ENCODE measurements at places on chromosomes 16 and 17. TPM values are rescaled to one million over a fixed set of nuclear protein-coding genes. Genes with fewer than 3 reads are reported as not detected.

- peaks cover 6% of the 10 kb centered on the region for H3K4me1 ChIP-seq
- no peaks in the 10 kb centered on the region for H3K27me3 ChIP-seq
- no peaks in the 10 kb centered on the region for H3K36me3 ChIP-seq
Observed at GRCh38 chr17:77317091-77317750, 176.5 kb downstream of the SEC14L1 start.

Gene BHLHA9
- total RNA-seq, result not detected

DNA sequence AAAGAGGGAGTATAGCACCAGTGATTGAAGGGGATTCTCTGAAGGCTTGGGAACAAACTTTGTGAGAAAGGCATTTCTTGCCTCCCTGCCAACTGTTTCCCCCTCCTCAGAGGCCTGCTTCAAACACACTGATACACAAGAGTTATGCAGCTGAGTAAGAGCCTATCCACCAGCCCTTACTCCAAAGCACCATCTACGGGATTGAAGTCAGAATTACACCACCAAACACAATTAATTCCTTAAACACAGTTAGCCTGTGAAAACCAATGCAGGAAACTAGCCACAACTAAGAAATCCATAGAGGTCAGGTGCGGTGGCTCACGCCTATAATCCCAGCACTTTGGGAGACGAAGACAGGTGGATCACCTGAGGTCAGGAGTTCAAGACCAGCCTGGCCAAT, 138.3 kb downstream of the SHCBP1 start:
- H3K4me3 ChIP-seq, result no peak overlapping the region
- H3K36me3 ChIP-seq, result peaks cover 8% of the 10 kb centered on the region
- no peak overlapping the region for H3K27ac ChIP-seq
- H3K4me1 ChIP-seq, result no peaks in the 10 kb centered on the region
- DNase-seq, result no peak

GRCh38 chr17:28900986-28901726, 1.7 kb downstream of the DHRS13 start:
- H3K27me3 ChIP-seq, result no peaks in the 10 kb centered on the region
- peak overlapping the region; percentile 93 for H3K4me3 ChIP-seq
- peak overlapping the region; percentile 65 for H3K27ac ChIP-seq
- H3K36me3 ChIP-seq, result no peaks in the 10 kb centered on the region
- H3K4me1 ChIP-seq, result peaks cover 45% of the 10 kb centered on the region

Gene NPIPA2
- not detected for total RNA-seq

DNA sequence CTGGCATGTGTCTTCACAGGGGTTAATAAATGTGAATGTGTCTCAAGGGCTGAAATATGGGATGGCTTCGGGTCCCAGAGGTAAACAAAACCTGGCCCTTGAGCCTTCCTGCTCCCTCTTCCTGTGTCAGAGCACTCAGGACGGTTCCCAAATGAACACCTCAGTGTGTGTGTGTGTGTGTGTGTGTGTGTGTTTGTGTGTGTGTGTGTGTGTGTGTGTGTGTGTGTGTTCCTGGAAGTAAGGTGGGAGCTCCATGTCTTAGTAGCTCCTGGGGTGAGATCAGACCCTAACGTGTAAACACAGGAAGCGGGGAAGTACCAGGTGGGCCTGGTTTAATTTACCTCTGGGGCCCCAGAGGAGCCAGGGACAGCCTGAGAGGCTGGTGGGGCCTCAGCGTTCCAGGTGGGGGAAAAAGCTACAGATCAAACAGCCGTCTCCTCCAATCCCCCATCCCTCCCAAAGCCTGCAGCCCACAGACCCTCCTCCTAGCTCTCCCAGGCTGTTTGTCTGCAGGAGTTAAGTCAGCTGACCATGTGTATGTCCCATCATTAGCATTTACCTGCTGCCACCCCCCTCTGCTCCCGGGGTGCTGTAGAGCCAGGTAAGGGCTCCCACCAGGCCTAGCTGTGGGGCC, 6.1 kb downstream of the KIF19 start:
- no peak for DNase-seq
- peaks cover 13% of the 10 kb centered on the region for H3K4me1 ChIP-seq
- no peak overlapping the region for H3K27ac ChIP-seq
- no peaks in the 10 kb centered on the region for H3K27me3 ChIP-seq
- H3K4me3 ChIP-seq, result no peak overlapping the region
- no peaks in the 10 kb centered on the region for H3K36me3 ChIP-seq

DNA sequence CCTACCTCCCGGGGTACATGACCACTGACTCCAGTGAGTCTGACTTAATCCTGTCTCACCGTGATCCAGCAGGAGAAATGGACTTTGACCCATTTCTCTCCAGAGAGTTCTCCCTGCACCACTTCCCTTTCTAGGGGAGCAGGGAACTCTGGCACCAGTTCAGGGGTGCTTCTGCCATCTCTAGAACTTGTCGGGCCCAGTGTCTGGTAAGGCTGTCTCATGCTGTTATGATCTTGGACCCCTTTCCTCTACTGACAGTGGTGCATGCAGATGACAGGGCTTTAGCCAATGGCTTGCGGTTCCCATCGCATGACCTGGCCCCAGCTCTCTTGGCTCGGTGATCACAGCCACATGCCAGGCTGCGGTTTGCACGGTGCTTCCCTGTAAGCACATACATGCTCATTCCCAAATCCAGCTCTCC, 62.0 kb downstream of the SLC39A11 start:
- peaks cover 5% of the 10 kb centered on the region for H3K4me1 ChIP-seq
- H3K4me3 ChIP-seq, result no peak overlapping the region

DNA sequence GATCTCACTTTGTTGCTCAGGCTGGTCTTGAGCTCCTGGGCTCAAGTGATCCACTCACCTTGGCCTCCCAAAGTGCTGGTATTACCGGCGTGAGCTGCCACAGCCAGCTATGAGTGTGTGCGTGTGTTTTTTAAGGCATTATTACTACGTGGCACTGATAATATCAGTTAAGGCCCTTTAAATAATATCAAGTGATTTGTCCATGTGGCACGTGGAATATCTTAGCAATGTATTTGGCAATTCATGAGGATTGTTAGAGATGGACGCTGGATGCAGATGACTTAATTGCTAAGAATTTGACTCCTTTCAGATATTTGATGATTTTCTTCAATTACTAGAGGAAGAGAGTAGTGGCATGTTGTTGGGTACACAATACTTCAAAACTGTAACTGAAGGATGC, 25.5 kb upstream of the PMP22 start:
- DNase-seq, result no peak
- no peaks in the 10 kb centered on the region for H3K4me1 ChIP-seq
- H3K4me3 ChIP-seq, result no peak overlapping the region
- peaks cover 38% of the 10 kb centered on the region for H3K27me3 ChIP-seq
- no peak overlapping the region for H3K27ac ChIP-seq
- H3K36me3 ChIP-seq, result no peaks in the 10 kb centered on the region

DNA sequence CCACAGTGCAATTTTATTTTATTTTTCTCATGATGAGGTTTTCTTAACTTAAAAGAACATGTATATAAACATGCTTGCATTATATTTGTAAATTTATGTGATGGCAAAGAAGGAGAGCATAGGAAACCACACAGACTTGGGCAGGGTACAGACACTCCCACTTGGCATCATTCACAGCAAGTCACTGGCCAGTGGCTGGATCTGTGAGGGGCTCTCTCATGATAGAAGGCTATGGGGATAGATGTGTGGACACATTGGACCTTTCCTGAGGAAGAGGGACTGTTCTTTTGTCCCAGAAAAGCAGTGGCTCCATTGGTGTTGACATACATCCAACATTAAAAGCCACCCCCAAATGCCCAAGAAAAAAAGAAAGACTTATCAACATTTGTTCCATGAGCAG, 12.3 kb upstream of the EFCAB13 start:
- H3K27ac ChIP-seq, result no peak overlapping the region
- H3K36me3 ChIP-seq, result no peaks in the 10 kb centered on the region
- H3K27me3 ChIP-seq, result peaks cover 11% of the 10 kb centered on the region
- H3K4me1 ChIP-seq, result no peaks in the 10 kb centered on the region
